ENCODE measurements at places on chromosomes 3 and 15.

- no peak for DNase-seq
Measured at GRCh38 chr3:126085841-126086240, 1.9 kb upstream of the SLC41A3 start.

- DNase-seq = no peak
Measured at GRCh38 chr3:111392894-111393398, 149.1 kb upstream of the CD96 start.

- no peak for DNase-seq
Measured at GRCh38 chr3:69357196-69357595, 28.7 kb downstream of the FRMD4B start.

DNA sequence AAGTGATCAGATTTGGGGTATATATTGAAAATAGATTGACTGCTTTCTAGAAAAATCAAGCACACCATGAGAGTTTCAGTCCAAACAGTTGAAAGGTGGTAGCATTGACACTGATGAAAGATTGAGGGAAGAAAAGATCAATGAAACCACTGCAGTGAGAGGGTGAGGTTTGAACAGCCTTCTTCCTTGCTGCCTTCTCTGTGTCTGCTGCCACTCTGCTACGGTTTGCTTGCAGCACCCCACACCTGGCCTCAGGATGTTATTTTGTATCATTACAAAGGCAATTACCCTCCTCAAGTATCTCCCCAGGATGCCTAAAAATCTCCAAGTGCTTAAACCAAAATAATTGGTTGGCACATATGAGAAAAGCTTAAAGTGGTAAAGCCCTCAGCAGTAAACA, 683.6 kb upstream of the ARPP21 start:
- DNase-seq = no peak

DNA sequence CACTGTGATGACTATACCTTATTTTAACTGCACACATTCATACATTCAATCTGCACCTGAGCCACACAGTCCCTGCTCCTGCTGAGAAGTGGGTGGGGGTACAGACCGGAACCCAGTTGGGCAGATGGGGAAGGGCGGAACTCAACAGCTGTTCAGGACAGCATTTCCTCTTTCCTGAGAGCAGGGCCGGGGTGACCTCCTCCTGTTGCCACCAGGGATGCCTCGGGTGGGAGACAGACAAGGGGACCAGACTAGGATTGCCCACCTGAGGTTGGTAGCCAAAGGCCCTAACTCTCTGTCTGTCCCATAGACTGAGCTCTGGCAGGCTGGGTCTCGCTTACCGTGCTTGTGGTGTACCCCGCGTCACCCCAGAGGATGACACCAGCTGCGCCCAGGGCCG, 3.9 kb downstream of the HYAL2 start:
- no peak for DNase-seq

- no peak for DNase-seq
Measured at GRCh38 chr15:73800662-73801345, 47.7 kb upstream of the INSYN1 start.

GRCh38 chr3:136632625-136633081, 119.5 kb downstream of the STAG1 start:
- no peak for DNase-seq

GRCh38 chr3:89360156-89360555, 252.7 kb downstream of the EPHA3 start:
- DNase-seq = no peak

GRCh38 chr3:37955918-37956707, 34.5 kb upstream of the VILL start:
- no peak for DNase-seq

DNA sequence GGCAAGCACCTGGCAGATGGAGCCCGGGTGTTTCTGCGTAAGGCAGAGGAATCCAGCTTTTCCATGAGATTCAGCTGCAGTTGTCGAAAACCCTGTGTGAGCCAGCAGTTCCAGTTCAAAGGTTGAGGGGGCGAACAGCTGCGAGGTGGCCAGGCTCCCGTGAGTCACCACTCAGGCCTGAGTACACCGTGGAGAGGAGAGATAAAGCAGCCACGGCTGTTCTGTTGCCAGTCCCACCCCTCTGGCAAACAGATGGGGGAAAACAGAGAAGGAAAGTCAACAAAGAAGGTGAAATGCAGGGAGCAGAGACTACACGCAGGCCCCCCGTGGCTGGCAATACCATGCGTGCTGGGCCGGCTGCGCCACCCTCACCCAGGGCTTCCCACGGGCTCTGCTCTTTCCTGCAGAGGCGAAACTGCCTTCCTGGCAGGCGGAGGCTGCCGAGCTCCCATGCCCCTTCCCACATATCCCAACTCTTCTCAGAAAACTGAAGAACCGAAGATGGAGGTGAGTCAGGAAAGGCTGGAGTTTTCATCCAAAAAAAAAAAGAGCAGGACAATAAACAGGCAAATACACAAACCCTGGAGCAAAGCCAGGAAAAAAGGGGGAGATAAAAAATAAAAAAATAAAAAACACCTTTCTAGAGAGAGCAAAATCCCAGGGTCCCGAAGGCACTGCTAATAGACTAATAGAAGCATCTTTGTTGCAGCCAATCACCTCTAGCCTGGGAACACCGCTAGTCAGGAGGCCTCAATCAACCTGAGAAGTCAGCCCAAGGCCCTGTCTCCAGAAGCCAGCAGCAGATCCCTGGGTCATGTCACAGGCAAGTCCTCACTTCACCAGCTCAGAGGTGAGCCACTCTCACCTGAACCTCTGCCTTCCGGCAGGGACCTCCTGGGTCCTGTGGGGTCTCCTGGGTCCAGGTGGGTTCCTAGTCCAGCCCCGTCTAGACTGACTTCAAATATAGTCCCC, 37.7 kb downstream of the FAM174B start:
- DNase-seq = peak; percentile 44

GRCh38 chr3:179113903-179114302, 34.3 kb upstream of the PIK3CA start:
- no peak for DNase-seq

GRCh38 chr3:156341332-156341731, 213.6 kb downstream of the SSR3 start:
- DNase-seq = no peak

- DNase-seq = no peak
Measured at GRCh38 chr3:193872265-193872753, 263.6 kb upstream of the HES1 start.

DNA sequence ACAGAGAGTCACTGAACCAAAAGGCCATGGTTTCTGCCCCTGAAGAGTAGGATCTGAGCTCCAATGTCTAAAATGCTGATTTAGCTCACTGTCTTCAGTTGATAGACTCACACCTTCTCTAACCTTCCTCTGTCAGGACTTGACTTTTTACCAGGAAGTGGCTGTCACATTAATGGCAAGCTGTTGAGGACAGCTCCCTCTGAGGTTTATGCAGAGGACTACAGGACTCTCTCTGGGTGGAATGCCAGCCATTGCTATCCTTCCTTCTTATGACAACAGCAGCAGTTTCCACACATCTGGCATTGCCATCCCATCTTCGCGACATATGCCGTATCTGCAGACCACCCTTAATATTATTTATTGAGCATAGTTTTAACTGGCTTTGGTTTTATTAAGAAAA, 103.8 kb upstream of the PRICKLE2 start:
- no peak for DNase-seq

- DNase-seq = no peak
Measured at GRCh38 chr3:52829906-52830463, 487 bp downstream of the ITIH4 start.

GRCh38 chr3:150410311-150411105, 2.4 kb downstream of the TSC22D2 start:
- DNase-seq = peak; percentile 51

- peak; percentile 16 for DNase-seq
Measured at GRCh38 chr3:132064114-132064513, 29.3 kb upstream of the CPNE4 start.

DNA sequence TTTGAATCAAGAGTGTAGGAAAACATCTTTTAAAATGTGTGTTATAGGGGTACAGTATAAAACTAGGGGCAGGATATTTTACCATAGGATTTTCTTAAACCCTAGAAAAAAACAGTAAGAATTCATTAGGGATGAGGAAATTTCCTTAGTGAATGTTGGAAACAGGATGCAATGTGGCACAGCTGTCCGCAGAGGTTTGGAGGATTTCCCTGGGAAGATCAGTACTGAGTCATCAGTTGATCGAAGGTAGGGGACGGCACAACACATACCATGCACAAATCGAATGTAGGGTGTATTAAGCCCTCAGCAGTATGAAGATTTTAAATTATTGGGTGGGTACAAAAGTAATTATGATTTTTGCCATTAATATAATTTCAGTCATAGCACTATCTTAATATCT, 49.9 kb downstream of the FNDC3B start:
- DNase-seq = no peak

DNA sequence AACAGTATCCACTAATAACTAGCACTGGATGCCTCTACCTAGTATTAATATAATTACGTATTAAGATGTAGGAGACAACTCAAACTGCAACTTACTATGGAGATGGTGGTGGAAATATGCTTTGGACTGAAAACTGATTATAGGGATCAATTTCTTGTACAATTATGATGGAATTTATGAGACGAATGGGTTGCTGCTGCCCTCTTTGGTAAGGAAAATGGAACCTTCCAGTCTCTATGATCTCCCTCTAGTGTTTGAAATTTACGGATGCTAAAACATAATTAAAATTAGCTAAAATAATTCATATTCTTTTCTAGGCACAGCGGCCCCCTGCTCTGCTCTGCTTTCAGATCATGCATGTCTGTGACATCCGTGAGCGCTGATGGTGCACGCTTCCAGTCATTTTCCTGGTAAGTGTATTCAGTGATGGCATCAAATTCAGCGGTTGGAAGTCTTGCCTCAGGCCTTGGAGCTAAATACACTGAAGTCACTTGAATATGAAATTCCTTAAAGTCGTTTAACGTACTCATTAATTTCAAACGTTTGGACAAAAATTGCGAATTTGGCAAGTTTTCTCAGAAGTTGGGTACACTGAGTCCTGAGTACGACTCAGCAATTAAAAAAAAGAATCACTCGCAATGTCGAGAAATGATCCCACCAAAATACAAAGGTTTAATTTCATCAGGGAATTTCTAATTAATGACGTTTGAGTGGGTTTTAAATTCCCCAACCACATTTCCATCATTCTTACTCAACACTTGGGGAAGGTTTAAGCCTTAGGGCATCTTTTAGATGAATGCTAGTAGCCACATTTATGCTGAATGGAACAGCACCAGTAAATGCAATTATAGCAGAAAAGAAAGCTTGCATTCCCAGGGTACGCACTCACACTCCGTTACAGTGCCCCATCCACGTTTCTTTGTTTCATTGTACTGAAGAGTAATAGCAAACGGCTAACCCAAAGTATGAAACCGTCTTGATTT, 132.6 kb downstream of the NR2F2 start:
- DNase-seq = no peak

GRCh38 chr15:60592371-60593169, 113.6 kb upstream of the ICE2 start:
- DNase-seq = peak; percentile 91

DNA sequence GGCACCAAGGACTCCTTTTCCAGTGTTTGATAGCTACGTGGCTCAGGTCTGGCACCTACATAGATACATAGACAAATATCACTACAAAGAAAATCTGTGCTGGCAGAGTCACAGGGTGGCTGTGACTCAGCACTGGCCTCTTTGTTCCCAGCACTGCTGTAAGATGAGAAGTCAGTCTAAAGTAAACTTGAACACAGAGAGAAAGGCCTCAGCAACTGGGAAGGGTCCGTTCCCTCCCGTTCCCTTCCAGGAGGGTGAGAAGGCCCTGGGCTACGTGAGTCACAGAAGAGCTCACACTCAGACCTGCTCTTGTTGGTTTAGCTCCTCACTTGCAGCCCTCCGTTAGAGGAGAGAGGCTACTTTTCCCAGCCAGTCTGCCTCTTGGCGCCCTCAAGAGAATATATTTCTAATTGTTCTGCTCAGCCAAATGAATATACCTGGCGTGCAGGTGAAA, 23.1 kb downstream of the ANXA2 start:
- DNase-seq = no peak

DNA sequence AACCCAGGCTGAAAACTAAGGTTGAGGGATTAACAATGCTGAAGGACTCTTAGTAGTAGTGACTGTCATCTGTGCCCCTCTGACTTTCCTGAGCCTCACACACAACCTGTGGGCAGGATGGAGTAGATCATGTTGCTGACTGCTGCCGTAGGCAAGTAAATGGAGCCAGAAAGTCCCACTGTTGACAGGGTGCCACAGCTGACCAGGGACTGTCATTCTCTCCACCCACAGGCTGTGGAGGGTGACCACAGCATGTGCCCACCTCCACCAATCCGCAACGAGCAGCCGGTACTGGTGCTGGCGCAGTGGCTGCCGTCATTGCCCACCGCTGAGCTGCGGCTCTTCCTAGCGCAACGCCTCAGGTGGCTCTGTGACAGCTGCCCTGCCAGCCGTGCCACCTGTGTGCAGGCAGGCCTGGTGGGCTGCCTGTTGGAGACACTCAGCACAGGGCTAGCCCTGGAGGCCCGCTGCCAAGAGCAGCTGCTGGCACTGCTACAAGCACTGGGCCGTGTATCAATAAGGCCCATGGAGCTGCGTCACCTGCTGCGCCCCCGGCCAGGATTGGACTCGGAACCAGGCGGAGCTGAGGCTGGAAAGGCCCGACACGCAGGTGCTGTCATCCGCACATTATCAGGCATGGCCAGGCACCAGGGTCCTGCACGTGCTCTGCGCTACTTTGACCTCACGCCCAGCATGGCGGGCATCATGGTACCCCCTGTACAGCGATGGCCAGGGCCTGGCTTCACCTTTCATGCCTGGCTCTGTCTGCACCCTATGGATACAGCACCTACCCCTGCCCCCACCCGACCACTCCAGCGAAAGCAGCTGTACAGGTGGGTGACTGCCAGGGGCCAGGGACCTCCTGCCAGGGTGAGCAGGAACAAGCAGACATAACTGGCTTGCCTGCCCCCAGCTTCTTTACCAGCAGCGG, 15.6 kb downstream of the NBEAL2 start:
- DNase-seq = peak; percentile 38

DNA sequence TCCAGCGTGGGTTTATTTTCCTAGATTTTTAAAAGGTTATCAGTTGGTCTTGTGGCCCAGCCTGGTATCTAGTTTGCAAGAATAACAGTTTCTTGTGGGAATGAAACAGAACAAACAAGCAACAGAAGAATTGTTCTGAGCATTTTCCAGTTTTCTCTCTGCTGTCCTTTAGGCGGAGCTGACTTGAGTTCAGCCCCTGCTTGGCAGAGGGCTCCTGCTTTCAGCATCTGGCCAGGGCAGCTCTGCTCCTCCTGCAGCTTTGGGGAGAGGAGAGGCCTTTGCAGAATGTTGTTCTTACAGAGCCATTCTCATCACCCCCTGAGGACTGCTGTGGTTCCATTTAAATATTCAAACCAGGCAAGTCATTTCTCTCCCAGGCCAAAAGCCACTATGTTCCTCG, 117.7 kb downstream of the ALDH1A2 start:
- DNase-seq = peak; percentile 50

- DNase-seq = no peak
Measured at GRCh38 chr15:60389261-60390077, 8.3 kb downstream of the ANXA2 start.
